ENCODE measurements at places on chromosomes 1 and 21.

GRCh38 chr1:222096883-222097282, 355.0 kb upstream of the DUSP10 start:
- DNase-seq, result peak; percentile 44

DNA sequence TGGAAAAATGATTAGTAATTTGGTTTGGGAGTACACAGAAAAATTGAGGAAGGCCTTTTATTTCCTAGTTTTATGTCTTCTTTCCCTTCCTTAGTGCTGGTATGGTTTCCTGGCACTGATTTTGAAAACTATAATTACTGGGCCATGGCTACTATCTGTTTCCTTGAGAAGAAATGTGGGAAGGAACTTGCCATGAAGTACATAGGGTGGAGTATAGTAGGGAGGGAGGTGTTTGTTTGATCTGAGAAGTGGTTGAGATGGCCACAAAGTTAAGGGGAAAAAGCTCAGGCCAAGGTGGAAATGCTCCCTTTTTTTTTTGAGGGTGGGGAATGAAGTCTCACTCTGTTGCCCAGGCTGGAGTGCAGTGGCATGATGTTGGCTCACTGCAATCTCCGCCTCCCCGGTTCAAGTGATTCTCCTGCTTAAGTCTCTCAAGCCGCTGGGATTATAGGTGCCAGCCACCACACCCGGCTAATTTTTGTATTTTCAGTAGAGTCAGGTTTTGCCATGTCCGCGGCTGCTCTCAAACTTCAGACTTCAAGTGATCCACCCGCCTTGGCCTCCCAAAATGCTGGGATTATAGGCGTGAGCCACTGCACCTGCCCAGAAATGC, 11.3 kb downstream of the HJV start:
- DNase-seq, result no peak

GRCh38 chr1:31730336-31731048, 26.7 kb upstream of the COL16A1 start:
- DNase-seq, result no peak

DNA sequence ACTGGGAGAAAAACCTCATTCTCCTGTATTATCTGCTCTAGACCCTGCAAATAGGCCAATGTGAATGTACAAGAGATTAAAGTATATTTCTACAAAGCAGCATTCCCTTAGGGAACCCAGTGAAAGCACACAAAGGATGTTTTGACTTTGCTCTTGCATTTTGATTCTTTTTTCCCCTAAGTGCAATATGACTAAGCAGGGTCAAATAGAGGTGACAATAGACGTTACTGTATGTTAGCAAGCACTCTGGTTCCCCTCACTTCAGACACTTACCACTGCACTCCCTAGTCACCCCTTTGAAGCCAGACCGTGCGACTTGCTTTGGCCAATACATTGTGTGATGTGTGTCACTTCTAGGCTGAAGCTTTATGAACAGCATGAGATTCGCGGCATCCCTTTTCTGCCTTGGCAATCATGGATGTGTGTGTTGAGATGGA, 209.7 kb downstream of the RHOU start:
- DNase-seq, result peak; percentile 30

DNA sequence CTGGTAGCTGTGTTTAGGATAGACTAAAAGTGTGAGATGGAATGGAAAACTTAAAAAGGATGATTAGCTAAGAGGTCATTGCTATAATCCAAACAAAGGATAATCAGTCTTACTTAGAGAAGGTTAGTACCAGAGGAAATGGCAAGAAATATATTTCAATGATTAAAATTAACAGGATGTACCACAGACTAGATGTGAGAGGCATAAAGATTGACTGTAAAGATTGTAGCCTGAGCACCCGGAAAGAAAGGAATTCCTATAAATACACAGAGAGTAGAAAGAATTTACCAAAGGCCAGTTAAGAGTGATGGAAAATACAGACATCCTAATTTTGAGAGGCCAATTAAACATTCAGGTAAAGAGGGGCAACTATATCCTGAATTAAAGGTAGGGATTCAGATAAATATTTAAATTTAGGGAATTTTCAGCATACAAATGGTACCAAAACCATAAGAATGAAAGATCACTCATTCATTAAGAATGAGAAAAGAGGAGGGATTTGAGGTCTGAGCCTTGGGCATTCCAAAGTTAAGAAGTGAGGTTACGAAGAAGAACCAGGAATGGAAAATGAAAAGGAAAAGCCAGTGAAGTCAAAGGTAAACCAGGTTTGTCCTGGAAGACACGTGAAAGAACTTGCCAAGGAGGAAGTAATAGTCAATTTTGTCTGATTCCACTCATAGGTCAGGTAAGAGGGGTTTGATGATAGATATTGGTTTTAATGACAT, 46.4 kb upstream of the RGS1 start:
- no peak for DNase-seq

DNA sequence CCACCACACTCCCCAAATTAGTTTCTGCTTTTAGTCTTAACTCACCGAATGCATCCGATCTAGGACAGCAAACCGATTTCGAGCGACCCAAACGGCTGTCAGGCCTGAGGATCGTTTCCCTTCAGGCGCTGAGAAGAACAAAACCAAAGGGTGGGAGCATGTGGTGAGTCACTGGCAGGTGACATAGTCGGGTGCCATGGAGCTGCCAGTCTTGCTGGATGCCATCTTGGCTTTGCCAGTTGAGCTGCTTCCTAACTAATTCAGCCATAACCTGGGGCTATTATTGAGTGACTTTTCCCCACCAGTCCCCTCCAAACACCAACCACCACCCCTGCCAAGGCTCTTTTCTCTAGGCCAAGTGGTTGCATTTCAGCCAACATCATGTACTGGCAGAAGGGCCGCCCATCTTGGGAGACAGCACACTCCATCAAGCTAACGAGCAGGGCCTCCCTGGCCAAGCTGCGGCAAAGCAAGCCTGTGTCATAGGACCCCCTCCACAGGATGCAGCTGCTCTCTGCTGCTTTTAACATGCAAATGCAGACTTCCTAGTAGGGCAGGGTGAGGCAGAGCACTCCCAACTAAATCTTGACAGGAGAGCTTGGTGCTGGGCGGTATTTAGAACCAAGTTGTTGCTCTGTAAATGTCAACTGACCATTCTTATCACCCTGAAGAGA, 22.3 kb upstream of the PEX19 start:
- DNase-seq, result no peak

GRCh38 chr1:39692152-39693074, 1.2 kb upstream of the HPCAL4 start:
- DNase-seq, result peak; percentile 26

DNA sequence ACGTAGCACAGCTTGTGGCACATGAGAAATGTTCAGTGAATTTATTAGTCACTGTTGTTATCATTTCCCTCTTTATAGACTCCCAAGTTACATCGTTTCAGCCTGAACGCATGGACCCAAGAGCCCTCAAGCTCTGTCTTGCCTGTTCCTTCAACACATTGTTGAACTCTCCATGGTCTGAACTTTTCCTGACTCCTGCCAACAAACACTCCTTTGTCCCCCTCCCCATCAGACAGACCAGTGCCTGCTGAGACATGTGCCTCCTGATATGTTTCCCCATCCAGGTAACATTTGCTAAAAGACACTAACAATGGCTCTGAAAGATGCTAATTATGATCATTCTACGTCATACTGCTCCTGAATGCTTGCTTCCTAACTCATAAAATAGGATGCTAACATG, 108.7 kb upstream of the NFIA start:
- no peak for DNase-seq

- no peak for DNase-seq
These were observed 18.9 kb upstream of the PDXK start for GRCh38 chr21:43699933-43700599.

GRCh38 chr1:219797683-219798082, 130.7 kb downstream of the SLC30A10 start:
- DNase-seq, result no peak

GRCh38 chr1:247517795-247518612, 18.2 kb downstream of the OR2C3 start:
- DNase-seq, result no peak

- DNase-seq, result peak; percentile 58
These were observed 175.5 kb downstream of the CLIC6 start for GRCh38 chr21:34844013-34844923.

DNA sequence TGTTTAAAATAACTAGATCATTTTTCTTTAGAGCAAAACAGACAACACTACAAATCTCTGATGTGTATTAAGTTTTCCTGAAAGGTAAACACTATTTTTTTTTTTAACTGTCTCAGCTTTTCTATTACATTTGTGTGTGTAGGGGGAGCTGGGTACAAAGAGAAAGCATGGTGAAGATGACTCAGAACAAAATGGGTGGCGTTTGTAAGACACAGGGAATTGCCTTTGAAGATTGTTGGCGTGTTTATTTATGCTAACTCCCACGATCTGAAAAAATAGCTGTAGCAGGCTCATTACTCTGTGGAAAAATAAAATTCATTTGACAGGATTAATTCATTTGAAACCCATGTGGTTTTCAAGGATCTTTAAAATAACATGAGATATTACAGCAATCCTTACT, 285.1 kb downstream of the RYR2 start:
- no peak for DNase-seq

- DNase-seq, result no peak
These were observed 100.2 kb downstream of the SMYD2 start for GRCh38 chr1:214380986-214381695.

DNA sequence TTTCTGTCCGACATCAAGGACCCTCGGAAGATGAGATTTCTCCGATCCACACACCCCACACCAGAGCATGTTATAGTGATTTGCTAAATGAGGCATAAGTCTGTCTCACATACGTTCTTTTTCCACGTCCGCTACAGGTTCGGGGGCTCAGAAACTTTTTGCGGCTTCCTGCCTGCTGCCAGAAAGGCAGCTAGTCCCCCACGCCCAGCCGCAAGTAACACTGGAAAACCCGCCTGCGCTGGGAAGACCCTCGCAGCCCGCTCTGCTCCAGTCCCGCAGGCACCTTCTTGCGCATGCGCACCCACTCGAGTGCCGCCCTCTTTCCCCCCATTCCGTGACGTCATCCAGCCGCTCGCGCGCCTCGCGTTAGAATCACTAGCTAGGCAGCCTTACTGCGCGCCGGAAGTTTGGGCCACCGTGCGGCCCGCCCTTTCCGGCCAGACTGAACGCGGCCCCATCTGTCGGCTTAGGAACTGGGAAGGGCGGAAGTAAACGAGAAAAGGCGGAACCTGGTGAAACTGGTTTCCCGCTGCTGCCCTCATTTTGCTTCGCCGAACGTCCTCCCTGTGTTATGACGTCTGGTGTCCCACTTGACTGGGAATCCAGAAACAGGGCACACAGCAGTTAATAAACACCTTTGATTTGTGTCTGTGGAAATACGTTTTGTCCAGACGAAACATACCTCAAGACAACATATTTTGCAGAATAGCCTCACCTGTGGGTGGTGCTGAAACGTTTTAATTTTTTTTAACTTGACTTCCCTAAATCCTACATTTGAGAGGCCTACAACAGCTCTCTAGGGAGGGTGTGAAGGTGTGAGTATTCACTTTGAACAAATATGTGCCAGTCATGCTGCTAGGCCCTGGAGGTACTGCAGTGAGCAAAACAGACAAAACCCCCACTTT, at the start of gene C1orf74:
Gene C1orf74, minus strand, starts transcription at position 295 of the 905 bp plus-strand sequence. CDS start 925 bp downstream, outside the sequence.
- DNase-seq, result peak; percentile 99

DNA sequence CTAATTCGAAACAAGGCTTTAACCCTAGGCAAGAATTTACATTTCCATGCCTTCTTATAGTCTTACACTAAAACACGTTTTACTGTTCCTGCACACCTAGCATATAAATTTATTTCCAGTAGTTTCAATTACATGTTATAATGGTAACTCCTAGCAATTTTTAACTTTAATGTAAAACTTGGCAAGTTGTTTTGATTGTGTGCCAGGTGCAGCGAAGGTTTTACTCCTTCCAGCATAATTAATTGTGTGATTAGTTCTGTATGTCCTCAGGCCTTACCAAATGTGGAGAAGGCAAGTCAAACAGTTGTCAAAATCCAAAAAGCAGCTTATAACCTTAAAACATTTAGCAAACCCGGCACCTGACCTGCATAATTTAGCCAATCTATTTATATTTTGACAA, 114.8 kb downstream of the KCNK1 start:
- no peak for DNase-seq

DNA sequence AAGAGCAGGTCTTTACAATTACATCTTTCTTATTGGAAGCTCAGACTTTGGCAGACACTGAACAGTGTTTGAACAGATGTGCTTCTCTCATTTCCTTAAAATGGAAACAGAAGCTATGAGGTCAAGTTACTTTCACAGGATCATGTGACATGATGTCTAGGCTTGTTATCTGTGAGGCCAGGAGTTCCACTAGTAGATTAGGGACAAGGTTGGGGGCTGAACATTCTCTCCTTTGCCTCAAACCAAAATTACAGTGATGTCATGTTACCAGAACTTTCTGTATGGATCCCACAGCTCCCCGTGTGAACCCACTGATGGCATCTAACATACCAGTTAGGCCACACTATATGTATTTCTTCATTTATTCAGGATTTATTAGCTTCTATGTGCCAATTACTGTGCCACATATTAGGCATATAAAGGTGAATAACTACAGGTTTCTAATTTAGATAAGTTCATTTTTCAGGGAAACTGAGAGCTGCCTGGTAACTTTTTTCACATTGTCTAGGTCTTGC, 6.0 kb downstream of the DYNLT5 start:
- DNase-seq, result no peak

DNA sequence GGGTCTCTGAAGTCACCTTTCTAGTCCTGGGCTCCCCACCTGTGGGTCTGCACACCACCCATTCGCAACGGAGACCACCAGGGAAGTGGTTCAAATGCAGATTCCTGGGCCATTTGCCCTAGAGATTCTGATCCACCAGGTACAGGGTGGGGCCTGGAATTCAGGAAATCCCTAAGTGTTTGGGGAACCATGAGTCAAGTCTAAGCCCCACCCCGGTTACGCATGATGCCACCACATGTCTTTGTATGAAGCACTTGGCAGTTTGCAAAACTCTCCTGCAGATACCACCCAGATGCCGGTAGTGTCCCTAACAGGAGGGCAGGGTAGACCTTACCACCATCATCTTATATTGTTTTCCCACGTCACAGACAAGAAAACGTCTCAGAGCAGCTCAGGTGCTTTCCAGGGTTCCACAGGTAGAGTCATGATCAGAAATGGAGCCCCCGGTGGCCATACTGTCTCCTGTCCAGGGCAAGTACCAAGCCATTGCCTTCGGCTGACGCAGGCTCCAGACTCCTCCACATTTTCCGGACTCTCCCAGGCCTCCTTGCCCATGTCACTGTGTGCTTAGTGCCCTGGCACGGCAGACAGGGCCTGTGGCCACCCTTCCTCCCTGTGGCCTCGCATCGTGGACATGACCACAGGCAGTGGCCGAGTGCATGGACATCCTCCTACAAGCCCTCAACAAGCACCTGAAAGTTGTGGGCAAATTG, 89.2 kb upstream of the TMEM51 start:
- DNase-seq, result no peak

DNA sequence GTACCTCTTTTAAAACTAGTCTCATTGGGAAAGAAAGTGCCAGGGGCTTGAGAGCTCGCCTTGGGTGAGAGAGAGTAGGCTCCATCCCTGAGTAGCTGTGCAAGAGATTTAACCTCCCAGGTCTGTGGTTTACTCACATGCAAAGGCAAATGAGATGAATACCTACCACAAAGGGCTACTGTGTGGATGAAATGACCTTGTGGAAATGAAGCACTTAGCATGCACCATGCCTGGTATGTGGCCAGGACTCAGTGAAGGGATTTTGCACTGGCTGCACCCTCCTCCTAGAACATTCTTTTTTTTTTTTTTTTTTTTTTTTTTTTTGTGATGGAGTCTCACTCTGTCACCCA, 120.3 kb downstream of the PROX1 start:
- DNase-seq, result no peak

- DNase-seq, result no peak
These were observed 22.0 kb downstream of the MRPL37 start for GRCh38 chr1:54221867-54222484.

Measured in GM23248 (cell line).